ENCODE measurements at places on chromosomes 7 and 10. TPM values are rescaled to one million over a fixed set of nuclear protein-coding genes. Genes with fewer than 3 reads are reported as not detected.
A peak's percentile ranks its signal among the peaks of the same experiment; 100 is the strongest.

HMX3 gene
- not detected for total RNA-seq

LIPN gene
- not detected for total RNA-seq

DNA sequence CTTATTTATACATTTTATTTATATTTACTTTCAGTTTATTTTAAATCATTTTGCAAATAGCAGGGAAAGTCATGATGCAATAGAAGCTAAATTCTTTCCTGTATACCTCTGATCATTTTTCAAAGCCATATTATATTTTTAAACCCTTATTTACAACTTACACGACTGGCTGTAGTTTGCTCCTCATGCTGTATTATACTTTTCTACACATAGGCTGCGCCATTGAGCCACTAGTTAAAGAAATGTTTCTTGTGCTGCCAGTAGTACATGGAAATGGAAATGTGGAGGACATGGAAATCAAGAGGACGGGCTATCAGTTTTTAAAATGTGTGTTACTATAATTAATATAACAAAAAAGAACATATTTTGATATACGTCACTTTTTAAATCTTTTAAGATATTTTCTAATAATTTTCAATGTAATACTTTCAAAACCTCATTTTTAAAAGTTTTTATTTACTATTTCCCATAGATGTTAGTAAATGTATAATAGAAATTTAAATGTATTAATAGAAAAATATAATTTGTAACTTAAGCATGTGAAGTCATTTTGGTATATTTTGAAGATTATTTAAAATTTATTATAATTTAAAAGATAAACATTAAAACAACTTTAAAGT is 118.5 kb downstream of the VTI1A start:
- peak; percentile 74 for DNase-seq

GRCh38 chr10:75013007-75013406 is 98.4 kb upstream of the SAMD8 start:
- no peak for DNase-seq
